ENCODE measurements at places on chromosomes 12 and 14.
A peak's percentile ranks its signal among the peaks of the same experiment; 100 is the strongest.

- DNase-seq = no peak
Measured at GRCh38 chr14:42214981-42215491, 608.4 kb downstream of the LRFN5 start.

GRCh38 chr12:57430112-57430930 is 522 bp downstream of the R3HDM2 start:
- peak; percentile 35 for DNase-seq

DNA sequence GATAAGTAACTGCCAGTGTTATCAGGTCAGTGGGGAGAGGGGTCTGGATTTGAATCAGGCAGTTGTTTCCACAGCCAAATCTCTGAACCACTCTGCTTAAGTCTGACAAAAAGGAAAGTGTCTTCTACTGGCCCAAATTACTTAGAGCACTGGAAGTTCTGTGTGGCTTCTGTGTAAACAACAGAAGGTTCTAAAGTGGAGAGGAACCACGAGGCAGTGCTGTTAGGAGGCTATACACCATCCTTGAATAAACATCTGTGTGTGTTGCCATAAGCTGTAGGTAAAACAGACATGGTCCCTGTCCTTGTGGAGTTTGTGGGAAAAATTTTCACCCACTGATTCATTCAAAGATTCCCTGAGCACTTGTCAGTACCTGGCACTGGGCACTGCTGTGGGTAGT is 50.0 kb downstream of the GALNT4 start:
- no peak for DNase-seq

- DNase-seq = no peak
Measured at GRCh38 chr14:24056800-24057184, 5.0 kb downstream of the CARMIL3 start.

GRCh38 chr14:65853407-65853955 is 441.0 kb downstream of the FUT8 start:
- DNase-seq = no peak

- DNase-seq = no peak
Measured at GRCh38 chr14:38311655-38312054, 55.8 kb upstream of the CLEC14A start.

DNA sequence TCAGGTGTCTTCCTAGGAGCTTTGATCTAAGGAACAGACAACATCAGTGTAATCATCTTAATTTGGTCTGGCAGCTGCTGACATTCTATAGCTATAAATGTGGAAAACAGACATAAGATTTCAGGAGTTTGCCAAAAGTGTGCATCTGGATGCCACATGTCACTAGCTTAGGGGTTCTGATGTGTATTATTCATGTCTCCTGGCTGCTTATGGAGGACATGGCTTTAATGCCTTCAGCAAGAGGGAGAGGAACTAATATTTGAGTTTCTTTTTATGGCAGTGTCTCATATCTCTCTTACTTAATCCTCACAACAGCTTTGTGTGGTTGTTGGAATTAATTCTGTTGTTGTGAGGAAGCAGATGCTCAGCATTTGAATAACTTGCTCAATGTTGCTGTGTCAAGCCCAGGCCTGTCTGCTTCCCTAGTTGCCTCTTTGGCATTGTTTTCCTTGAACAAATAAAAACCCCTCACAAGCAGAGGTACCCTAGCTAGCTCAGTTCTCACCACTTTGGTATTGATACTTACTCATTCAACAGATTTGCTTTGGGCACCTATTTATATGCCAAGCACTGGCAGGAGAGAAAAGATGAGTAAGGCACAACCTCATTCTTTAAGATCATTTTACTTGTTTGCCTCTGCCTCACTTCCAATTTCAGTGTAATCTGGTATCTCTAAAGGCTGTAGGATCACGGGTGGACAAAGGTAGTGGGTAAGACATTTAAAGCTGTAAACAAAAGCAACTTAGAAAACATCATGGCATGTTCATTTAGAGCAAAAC is 39.8 kb upstream of the EID3 start:
- no peak for DNase-seq

DNA sequence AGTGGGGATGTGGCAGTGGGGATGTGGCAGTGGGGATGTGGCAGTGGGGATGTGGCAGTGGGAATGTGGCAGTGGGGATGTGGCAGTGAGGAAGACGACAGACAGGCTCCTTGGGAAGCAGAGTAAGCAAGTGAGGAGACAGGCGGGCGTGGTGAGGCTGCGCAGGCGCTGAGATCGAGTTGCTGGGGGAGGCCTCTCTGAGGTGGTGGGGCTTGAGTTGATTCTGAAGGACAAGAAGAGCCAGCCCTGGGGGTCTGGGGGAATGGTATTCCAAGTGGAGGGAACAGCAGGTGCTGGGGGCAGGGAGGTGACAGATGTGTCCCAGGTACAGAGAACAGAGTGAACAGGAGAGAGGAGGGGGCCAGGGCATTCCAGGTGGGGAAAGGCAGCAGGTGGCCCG is 33.8 kb upstream of the TSPAN9 start:
- no peak for DNase-seq

DNA sequence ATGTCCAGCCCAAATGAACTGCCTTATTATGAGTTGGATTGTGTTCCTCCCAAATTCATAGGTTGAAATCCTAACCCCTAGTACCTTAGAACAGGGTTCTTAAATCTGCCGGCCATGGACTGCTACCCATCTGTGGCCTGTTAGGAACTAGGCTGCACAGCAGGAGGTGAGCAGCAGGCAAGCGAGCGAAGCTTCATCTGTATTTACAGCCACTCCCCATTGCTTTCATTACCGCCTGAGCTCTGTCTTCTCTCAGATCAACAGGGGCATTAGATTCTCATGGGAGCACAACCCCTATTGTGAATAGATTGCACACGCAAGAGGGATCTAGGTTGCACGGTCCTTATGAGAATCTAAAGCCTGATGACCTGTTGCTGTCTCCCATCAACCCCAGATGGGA is 9.8 kb upstream of the EML5 start:
- no peak for DNase-seq

GRCh38 chr14:74539503-74539902 is 45.9 kb downstream of the ISCA2 start:
- DNase-seq = no peak

- DNase-seq = no peak
Measured at GRCh38 chr14:61511558-61511948, 183.8 kb upstream of the HIF1A start.

GRCh38 chr14:35558680-35559079 is 24.7 kb downstream of the INSM2 start:
- no peak for DNase-seq

GRCh38 chr12:101051151-101051550 is 158.9 kb downstream of the SLC5A8 start:
- DNase-seq = no peak
